Bronchial epithelial cell (primary cell): ENCODE measurements at places on chromosomes 2 and 18. TPM values are rescaled to one million over a fixed set of nuclear protein-coding genes. Genes with fewer than 3 reads are reported as not detected.

ADAM23 gene
- total RNA-seq, result under 0.01 and 0.13 TPM in 2 replicates

LRP2 gene
- not detected in 2 replicates for total RNA-seq

GRCh38 chr18:76708722-76709353, 113.5 kb upstream of the ZNF236 start:
- DNase-seq, result no peak

- peak; percentile 69 for DNase-seq
Measured at GRCh38 chr2:227717687-227718567, at the start of gene SLC19A3. Gene SLC19A3 (minus strand): TSS chr2:227718028. CDS start chr2:227702318, 15,710 bp downstream.

- DNase-seq, result no peak
Measured at GRCh38 chr2:238975408-238975807, 127.5 kb downstream of the TWIST2 start.

- DNase-seq, result peak; percentile 12
Measured at GRCh38 chr2:48601349-48601748, 16.3 kb upstream of the GTF2A1L start.

DNA sequence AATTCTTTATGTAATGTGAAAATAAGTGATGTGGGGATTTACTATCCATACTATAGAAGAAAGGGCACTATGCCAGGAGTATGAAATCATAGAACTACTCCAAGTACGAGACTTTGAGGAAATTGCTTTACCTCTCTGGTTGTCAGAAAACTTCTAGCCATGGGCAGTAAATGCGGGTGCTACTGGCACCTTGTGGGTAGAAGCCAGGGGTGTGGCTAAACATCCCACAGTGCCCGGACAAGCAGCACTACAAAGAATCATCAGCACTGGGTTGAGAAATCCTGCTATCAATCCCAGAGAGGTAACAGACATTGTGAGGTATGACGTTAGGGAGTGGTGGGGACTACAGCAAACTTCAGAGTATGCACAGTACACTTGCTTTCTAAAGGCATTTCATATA, 453.5 kb upstream of the TNP1 start:
- DNase-seq, result peak; percentile 22

SLC4A3 gene
- 1.6 and 3.6 TPM in 2 replicates for total RNA-seq

GRCh38 chr18:35142275-35142615, 98.6 kb upstream of the ZNF397 start:
- no peak for DNase-seq

DNA sequence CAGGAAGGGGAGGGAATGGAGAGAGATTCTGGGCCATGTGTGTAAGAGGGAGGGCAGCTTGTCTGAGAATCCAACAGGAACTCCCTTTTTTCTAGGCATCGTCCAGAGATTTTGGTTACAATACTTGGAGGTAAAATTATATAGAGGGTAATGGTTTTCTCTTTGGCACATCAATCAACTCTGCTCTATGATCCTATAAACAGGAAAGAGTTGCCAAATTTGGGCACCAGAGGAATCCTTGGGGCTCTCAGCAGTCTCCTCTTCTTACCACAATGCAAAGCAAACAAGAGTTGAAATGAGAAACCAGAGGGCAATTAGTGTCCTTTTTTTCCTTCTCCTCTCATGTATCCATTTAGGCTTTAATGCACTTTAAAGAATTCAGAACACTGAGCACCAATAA, 243.4 kb downstream of the SLC8A1 start:
- DNase-seq, result no peak

- DNase-seq, result no peak
Measured at GRCh38 chr2:201887773-201888425, 81.6 kb downstream of the CDK15 start.

DNA sequence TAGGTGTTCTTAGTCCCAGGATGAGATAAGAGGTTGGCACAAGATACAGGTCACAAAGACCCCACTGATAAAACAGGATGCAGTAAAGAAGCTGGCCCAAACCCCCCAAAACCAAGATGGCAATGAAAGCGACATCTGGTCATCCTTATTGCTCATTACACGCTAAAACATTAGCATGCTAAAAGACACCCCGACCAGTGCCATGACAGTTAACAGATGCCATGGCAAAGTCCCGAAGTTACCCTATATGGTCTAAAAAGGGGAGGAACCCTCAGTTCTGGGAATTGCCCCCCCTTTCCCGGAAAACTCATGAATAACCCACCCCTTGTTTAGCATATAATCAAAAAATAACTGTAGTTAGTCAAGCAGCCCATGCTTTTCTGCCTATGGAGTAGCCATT, 251.1 kb downstream of the SLC4A3 start:
- DNase-seq, result no peak

DNA sequence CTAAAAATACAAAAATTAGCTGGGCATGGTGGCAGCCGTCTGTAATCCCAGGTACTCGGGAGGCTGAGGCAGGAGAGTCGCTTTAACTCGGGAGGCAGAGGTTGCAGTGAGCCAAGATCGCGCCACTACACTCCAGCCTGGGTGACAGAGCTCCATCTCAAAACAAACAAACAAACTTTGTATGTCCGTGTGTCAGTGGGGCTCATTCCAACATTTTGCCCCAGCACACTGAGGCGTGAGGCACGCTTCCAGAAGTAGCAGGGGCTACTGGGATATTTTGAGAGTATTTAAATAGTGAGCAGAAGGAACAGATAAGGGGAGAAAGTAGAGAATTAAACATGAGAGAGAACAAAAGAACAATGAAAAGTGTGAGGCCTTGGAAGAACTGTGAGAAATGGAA, 83.3 kb upstream of the TANK start:
- DNase-seq, result no peak

DNA sequence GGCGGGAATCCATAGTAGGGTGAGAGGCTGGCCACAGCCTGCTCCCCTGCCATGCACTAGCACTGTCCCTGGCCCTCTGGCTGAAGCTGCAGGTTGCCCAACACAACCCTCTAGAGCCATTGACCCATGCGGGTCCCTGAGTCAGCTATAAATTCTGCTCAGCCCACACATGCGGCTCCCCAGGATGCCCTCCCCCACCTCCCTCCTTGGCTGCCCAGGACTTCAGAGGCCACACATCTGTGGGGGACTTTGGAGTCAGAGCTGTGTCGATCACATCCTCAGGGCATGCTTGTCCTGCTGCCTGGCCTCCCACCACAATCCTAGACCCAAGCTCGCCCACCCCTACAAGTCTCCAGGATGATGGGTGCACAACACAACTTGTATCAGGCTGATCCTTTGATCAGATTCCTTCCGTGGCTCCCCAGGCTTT, 97.0 kb downstream of the TFCP2L1 start:
- no peak for DNase-seq

- no peak for DNase-seq
Measured at GRCh38 chr2:151945602-151946001, 117.4 kb upstream of the ARL5A start.

ECEL1 gene
- total RNA-seq, result not detected in 2 replicates

DNA sequence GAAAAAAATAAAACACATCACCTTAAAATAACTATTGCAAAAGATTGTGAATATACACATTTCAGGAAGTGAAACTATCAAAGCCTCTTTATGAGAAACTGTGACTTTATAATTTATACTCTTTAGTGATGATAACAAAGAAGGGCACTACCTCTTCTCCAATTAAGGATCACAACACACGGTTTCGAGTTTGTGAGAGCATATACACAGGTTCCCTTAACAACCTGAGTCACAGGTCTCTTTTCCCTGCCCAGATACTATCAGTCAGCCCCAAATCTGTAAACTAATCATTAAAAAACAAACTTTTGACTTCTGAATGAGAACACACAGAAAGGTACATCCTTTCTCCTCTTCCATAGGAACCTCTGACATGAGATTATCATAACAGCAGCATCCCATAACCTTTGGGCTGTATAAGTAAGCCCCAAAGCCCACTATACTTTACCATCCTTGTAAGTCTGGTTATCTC, 44.9 kb downstream of the PTPN2 start:
- peak; percentile 79 for DNase-seq

GRCh38 chr2:186949726-186950256, 100.8 kb upstream of the ZSWIM2 start:
- DNase-seq, result no peak

DNA sequence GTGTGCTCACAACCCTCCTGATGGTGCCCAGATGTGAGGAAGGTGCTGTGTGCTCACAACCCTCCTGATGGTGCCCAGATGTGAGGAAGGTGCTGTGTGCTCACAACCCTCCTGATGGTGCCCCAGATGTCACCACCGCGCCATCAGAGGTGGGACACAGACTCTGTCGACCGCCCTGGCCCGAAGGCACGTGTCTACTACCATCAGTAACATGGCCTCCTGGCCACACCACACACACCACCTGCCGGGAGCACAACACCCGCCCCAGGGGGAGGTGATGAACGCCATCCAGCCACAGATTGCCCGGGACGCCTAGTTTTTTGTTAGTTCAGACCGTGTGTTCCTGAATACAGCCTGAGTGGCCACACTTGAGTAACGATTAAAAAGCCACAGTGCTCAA, 24.5 kb downstream of the HDAC4 start:
- no peak for DNase-seq

UGT1A4 gene
- total RNA-seq, result 0.26 and 2.9 TPM in 2 replicates

GRCh38 chr2:53572696-53573095, 194.9 kb upstream of the CHAC2 start:
- DNase-seq, result no peak

- no peak for DNase-seq
Measured at GRCh38 chr2:180416627-180417026, 409.5 kb upstream of the CWC22 start.

DNA sequence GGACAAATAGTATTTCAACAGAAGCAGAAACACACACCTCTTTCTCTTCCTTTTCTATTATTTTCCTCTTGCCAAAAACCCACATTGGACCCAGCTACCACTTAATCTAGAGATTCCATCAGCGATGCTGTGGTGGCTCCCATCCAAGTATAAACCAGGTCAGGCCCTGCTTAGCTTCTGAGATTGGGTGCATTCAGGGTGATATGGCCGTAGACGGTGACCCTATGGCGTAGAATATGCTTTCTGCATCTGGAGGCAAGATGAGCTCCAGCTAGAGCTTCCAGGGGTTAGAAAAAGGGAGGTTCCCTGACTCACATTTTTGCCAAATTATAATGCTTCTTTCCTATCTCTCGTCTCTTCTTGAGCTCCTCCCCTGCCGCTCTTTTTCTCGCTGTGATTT, 66.5 kb downstream of the TNP1 start:
- no peak for DNase-seq

GRCh38 chr18:51257150-51257549, 59.7 kb upstream of the MEX3C start:
- DNase-seq, result no peak

LYG2 gene
- total RNA-seq, result not detected in 2 replicates

- DNase-seq, result no peak
Measured at GRCh38 chr2:68700560-68700959, 34.1 kb upstream of the ARHGAP25 start.

DNA sequence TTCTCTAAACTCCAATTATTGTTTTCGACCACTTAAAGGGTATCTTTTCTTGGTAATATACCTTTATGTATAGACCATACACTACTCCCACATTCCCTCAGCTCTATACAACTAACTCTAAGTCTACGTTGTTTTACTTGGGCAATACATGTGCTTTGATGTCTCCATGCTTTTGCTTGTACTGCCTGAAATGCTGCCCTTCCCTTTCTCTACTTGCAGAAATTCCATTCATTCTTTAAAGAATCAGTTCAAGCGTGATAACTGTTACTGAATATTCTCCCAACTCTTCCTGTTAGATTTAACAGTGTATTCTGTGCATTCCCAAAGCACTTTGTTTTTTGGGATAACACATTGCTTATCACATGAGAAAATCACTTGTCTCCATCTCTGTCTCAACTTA, 157.0 kb upstream of the AQP4 start:
- DNase-seq, result no peak

- peak; percentile 36 for DNase-seq
Measured at GRCh38 chr2:199303728-199304177, 154.0 kb downstream of the SATB2 start.

PLEKHB2 gene
- 155 and 204 TPM in 2 replicates for total RNA-seq
